ENCODE measurements at places on chromosomes 3 and 15. TPM values are rescaled to one million over a fixed set of nuclear protein-coding genes. Genes with fewer than 3 reads are reported as not detected.

- no peak for DNase-seq
Observed at GRCh38 chr3:37290551-37290950, 116.2 kb upstream of the LRRFIP2 start.

GRCh38 chr15:67590191-67590590, 47.7 kb downstream of the MAP2K5 start:
- no peak for DNase-seq

GNAT1 gene
- total RNA-seq: not detected

KY gene
- not detected for total RNA-seq
